ENCODE measurements at places on chromosomes 7 and 10.

DNA sequence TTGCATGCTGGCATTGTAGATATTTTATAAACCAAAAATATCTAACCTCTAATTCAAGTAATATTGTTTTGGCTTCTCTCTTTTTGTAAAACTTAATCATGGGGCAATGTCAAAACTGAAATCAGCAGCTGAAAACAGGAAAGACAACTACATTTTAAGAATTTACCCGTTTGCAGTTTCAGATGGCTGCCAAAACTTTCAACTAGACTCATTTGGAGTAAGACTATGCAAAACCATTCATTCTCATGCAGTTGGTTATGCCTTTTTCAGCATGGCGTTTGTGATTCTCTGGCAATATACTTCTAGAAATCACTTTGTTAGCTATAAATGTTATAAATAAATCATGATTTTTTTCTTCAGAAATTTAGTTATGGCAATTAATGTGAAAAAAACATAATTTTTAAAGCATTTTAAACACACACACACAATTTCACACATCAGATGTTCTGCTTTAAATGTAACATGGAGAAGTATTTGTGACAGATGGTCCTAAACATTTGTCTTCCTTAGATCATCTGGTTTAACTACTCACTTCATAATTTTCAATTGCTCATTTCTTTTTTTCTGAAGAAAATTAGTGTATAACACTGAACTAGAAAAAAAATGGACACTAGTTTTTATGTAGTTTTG, 116.4 kb downstream of the ITGB8 start:
- DNase-seq = no peak

GRCh38 chr7:39187130-39187529, 209.4 kb downstream of the POU6F2 start:
- no peak for DNase-seq

- DNase-seq = peak; percentile 55
These were observed 869 bp downstream of the TRIM24 start for GRCh38 chr7:138460649-138461607.

GRCh38 chr7:36878288-36878687, 154.0 kb upstream of the AOAH start:
- no peak for DNase-seq

DNA sequence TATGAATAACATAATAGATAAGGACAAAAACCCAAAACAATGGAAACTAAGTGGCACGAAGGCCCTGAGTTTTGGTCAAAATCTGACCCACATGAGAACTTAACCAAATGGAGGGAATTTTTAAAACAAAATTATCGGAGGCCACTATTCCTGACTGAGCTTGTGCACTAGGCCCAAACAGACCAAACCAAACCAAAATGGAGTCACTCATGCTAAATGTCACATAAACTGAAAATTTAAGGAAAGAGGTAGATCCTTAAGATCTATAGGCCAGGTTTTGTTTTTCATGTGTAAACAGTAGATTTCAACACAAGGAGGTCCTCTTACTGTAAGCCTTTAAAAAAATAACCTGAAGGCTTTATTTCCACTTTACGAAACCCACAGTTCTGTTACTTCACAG, 3.8 kb upstream of the ZNF92 start:
- DNase-seq = no peak

- DNase-seq = no peak
These were observed 42.8 kb downstream of the PITRM1 start for GRCh38 chr10:3129581-3130340.

- no peak for DNase-seq
These were observed 33.6 kb downstream of the PDE1C start for GRCh38 chr7:32036557-32036956.

DNA sequence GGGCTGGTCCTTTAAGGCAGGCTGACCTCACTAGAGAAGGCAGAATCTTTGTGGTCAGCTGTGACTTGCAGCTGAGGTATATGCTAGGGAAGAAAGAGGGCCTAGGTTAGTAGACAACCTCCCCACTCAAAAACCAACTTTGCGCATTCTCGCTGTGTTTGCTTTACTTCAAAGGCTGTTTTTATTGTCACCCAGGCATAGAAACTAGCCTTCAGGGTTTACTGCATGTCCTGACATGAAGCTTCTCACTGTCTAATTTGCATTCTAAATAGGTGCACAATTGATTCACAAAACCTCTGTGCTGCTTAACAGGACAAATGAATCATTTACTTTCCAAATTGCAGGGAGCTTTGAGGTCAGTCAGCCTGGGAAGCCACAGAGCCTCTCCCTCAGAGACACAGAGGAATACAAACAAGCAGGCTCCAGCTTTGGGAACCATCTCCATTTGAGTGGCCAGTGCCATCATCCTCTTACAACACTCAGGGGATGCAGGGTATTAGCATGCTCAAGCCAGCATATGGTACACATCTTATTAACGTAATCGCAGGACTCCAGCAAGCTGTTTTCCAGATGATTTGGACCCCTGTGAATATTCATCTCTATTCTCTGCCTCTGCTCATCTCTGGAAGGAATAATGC, 596.4 kb upstream of the GHITM start:
- DNase-seq = no peak

DNA sequence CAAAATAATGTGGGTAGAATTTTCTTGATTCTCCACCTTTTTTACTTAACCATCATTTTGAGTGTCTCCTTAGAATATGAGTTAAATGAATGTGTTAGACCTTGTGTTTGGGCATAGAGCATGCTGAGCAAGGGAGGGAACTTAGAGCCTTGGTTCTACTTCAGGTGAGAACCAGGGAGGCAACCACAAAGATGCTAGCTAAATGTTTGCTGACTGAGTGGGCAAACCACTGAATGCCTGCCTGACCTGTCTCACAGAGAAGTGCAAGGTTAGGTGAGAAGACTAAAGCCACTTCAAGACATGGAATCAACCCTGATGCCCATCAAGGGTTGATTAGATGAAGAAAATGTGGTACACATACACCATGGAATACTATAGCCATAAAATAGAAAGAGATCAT, 242.6 kb upstream of the ZNF32 start:
- DNase-seq = no peak

- no peak for DNase-seq
These were observed 13.7 kb downstream of the CALML3 start for GRCh38 chr10:5538446-5538845.

DNA sequence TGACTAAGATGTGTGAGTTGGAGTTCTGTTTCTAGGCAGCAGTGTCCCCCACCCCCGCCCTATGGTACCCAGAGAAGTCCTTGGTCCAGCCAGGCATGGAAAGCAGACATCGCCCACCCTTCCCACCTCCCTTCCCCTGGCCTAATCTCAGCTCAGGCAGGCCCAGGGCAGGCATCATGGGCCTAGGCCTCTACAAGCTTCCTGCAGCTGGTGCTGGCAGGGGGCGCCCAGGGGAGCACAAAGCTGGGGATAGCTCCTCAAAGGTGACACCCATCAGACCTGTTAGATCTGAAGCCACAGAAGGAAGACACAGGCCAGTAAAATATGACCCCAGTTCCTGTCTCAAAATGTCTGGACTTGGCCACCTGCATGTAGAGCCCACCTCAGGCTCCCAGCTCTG, 18.9 kb upstream of the UNC5B start:
- DNase-seq = no peak

GRCh38 chr7:99840136-99840869, 12.5 kb downstream of the CYP3A43 start:
- no peak for DNase-seq

DNA sequence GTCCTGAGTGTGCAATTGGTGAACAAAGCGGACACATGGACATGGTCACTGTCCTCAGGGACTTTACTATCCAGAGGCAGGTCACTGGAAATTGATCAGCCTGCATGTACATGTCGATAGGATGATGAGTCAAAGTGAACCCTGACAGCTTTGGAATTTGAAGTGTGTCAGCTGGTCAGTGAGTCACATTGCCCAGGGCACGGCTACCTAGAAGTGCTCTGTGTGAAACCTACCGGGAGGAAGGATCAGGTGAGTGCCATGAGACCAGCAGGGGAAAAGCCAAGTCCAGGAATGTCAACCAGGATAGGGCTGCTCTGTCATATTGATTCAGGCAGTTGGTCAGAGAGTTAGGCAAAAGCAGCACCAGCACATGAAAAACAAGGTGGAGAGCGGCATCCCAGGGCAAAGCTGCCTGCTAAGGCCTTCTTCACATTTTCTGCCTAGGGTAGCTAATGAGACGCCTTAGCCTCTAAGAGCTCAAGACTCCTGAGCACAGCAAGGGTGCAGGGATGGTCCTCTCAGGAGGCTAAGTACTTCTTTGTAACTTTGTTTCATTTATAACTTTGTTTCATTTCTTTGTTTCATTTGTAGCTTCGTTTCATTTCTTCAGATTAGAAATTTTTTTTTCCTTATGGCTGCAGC, 19.4 kb upstream of the PDCD4 start:
- no peak for DNase-seq

GRCh38 chr10:102418622-102419268, at the start of gene PSD:
Gene PSD, minus strand, starts transcription at chr10:102418785. Its CDS starts 1,747 bp downstream, at chr10:102417038.
- peak; percentile 70 for DNase-seq

DNA sequence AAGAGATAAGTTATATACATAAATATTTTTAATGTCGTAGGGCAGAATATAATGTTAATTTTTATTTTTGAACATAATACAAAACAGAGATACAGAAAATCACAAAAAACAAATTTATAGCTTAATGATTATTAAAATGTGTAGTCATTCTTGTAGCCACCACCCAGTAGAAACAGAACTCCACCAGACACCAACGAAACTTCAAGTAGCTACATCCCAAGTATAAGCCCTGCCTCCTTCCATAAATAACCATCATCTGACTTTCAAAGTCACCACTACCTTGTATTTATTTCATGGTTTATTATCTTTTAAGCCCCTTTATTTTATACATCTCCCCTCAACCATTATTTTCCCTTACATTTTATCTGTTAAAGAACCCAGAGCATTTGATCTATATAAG, 111.9 kb upstream of the ZWINT start:
- no peak for DNase-seq

DNA sequence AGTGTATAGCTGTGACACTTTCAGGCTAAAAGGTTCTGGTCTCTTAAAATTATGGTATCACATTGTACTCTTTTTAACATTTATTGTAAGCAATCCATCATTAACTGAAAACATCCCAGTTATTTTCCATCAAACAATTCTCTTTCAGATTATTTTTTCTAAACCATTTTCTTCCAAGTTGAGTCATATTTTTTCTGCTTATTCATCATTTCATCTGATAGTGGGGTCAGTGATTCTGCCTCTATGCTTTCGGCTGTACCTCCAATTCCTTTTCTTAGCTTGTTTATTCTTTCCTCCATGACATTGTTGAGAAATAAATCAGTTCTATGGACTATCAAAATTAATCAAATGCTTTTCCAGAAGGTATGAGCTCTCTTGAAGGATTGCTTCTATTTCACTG, 609 bp upstream of the PNLIP start:
- no peak for DNase-seq

DNA sequence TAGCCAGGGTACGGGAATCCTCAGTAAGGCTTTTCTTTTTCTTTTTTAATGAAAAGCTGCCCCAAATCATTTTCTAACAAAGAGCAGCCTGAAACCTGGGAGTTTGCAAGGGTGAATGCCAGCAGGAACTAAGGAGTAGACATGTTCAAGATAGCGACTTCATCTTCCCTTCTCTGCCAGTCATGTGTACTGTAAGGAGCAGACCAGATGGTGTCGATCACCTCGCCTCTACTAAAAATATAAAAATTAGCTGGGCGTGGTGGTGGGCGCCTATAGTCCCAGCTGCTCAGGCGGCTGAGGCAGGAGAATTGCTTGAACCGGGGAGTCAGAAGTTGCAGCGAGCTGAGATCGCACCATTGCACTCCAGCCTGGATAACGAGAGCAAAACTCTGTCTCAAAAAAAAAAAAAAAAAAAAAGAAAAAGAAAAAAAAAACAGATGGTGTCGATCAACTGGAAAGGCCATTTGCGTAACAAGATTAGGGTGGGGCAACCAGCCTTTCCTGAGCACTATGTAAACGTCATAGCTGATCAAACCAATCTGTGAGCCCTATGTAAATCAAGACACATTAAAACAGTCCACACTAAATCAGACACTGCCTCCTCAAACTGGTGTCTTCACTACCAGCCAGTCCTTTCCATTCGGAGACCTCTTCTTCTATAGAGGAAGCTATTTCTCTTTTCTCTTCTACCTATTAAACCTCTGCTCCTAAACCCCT, 33.8 kb downstream of the NOLC1 start:
- DNase-seq = no peak

DNA sequence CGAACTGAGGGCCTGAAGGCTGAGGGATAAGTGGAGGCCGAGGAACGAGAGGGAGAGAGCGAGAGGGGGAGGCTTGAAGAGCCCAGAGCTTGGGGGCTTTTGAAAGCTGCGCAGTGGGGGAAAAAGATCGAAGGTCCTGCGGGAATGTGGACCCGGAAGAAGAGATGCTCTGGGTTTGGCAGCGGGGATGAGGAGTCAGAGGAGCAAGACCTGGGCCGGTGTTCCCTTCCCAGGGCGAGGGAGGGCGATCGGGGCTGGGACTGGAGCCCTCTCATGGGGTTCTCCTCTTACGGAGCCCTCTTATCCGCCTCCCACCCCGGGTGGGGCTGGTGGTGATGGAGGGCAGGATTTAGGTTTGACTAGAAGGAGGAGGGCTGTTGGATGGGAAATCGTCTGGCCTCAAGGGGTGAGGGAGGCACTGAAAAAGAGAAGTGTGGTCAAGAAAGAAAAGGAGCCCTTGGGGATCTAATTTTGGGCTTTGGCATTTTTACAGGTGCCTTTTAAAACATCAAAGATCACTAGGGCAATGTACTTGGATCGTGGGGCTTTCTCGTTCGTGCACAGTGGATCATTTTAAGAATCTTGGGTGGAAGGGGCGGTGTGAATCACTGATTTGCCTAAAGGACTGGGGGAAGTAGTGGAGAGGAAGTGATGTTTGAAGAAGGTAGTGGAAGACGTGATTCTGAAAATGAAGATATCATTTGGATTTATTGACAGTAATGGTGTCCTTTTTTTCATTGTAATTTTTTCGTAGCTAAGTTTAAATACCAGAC, 637 bp downstream of the SAMD8 start:
- DNase-seq = no peak

DNA sequence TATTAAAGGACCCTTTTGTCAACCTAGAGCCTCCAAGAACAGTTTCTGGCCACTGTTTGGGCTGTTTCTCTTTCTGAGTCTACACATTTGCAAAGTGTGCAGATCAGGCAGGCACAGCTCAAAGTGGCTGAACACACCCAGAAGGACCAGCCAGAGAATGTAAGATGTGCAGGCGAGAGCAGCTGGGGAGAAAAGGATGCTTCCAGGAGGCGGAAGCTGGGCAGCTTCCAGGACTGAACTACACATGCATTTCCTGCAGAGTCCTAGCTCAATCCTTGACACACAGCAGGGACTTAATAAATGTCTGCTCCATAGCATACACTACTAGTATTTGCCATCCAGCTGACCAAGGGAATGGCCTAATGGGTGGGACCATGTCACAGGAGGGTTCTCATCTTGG, 70.9 kb downstream of the CTBP2 start:
- no peak for DNase-seq

DNA sequence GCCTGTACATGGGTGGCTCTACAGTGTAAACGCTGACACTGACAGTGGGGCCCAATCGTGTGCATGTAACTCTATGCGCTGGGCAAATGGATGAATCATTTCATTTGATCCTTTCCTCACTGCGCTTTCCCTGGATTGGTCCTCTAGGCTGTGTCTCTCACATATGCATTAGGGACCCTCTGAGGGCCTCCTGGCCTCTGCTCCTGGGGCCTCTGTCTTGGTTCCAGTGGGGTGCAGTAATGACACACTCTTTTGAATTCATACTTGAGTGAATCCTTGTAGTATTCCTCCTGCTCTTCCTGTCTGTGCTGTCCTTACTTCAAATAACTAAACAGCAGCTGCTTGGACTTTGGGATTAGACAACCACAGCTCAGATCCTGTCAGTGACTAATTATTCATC, 176.5 kb upstream of the ADO start:
- DNase-seq = no peak
